Small intestine (tissue), 16 donors: ENCODE measurements at places on chromosomes 4 and X.

GRCh38 chr4:20127626-20128025, 124.1 kb upstream of the SLIT2 start:
- H3K4me1 ChIP-seq: no peaks in the 10 kb centered on the region
- no peaks in the 10 kb centered on the region for H3K36me3 ChIP-seq
- DNase-seq: no peak
- H3K27ac ChIP-seq: no peak overlapping the region
- no peak overlapping the region for H3K4me3 ChIP-seq

DNA sequence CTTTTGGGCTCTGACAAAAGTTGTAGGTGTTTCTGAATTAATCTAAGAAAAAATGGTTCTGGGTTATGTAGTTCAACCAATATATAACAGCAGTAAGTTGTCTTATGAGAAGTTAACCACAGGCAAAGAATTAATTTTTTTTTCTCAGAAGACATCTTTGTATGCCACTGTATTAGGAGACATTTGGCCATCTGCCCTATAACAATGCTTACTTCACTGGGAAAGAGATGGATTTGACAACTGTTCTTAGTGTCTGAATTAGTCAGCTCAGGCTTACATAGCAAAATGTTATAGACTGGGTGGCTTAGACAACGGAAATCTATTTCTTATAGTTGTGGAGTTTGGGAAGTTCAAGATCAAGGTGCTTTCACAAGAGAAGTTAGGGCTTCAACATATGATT, 508.1 kb downstream of the STIM2 start:
- DNase-seq: no peak
- H3K27ac ChIP-seq: no peak overlapping the region
- no peaks in the 10 kb centered on the region for H3K4me1 ChIP-seq
- no peak overlapping the region for H3K4me3 ChIP-seq

- no peak overlapping the region for H3K4me3 ChIP-seq
- H3K27me3 ChIP-seq: no peaks in the 10 kb centered on the region
- no peak overlapping the region for H3K27ac ChIP-seq
- peaks cover 4% of the 10 kb centered on the region for H3K36me3 ChIP-seq
Measured at GRCh38 chrX:2487366-2487765, 13.4 kb downstream of the DHRSX start.

DNA sequence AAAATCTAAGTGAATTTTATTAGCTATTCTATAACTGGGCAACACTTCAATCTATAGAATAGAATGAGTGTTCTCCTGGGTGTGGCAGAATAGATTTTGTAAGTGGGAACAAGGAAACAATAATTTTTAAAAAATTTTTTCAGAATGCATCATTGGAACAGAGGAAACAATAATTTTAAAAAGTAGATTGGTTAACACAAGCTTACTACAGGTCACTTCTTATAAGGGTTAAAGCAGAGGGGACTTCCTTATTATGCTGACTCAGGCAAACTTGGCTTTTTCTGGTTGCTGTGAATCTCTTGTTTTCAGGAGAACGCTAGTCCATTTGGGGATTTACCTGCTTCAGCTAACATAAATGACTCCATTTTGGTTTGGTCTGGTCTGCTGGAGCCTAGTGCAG, 52.5 kb downstream of the HOPX start:
- no peak overlapping the region for H3K27ac ChIP-seq
- no peak for DNase-seq
- no peaks in the 10 kb centered on the region for H3K36me3 ChIP-seq
- H3K4me1 ChIP-seq: no peaks in the 10 kb centered on the region
- no peaks in the 10 kb centered on the region for H3K27me3 ChIP-seq
- H3K4me3 ChIP-seq: no peak overlapping the region

DNA sequence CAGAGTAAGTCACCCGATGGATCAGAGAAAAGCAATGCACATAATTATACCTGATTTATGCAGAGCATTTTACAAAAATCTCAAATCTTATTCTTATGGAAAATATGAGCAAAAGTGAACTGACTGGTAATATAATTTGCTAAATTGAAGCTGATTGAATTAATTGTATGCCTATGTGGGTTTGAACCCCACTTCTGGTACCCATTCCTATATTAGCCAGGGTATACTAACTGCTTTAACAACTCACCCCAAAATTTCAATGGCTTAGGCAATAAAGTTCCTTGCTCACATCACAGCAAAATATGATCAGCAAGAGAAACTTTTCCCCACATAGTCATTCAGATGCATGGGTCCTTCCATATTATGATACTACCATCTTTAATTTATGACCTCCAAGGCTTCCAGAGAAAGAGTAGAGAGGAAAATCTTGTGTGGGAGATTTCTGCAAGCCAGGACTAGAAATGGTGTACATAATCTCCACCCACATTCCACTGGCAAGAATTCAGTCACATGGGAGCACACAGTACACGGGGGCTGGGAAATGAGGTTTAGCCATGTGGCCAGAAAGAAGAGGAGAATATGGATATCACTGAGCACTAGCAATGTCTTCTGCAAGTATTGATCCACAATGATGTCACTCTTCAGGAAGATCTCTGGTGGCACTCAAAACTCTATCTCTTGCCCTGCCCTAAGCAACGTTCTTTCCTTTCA, 640.7 kb downstream of the BCOR start:
- H3K4me3 ChIP-seq: no peak overlapping the region
- no peaks in the 10 kb centered on the region for H3K36me3 ChIP-seq
- no peak overlapping the region for H3K27ac ChIP-seq
- no peaks in the 10 kb centered on the region for H3K4me1 ChIP-seq
- no peaks in the 10 kb centered on the region for H3K27me3 ChIP-seq

DNA sequence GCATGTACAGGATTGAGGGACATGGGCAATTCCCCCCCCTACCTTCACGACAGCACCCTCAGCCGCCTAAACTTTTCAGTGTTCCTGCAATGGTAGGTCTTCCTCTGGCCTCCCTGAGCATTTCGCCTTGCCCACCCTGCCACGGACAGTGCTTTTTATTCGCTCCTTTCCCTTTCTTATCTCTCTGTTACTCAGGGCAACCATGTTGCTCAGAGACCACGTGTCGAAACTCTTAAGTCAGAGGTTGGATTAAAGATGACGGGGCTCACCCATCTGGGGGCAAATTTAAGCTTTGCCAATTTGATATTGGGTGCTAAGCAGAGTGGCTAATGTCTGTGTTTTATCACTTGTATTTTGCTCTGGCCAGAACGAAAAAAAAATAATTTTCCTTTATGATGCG, 20.4 kb downstream of the TENM3 start:
- H3K27me3 ChIP-seq: no peaks in the 10 kb centered on the region
- H3K36me3 ChIP-seq: no peaks in the 10 kb centered on the region
- H3K4me1 ChIP-seq: no peaks in the 10 kb centered on the region
- H3K4me3 ChIP-seq: no peak overlapping the region
